ENCODE measurements at places on chromosomes 4 and X.

DNA sequence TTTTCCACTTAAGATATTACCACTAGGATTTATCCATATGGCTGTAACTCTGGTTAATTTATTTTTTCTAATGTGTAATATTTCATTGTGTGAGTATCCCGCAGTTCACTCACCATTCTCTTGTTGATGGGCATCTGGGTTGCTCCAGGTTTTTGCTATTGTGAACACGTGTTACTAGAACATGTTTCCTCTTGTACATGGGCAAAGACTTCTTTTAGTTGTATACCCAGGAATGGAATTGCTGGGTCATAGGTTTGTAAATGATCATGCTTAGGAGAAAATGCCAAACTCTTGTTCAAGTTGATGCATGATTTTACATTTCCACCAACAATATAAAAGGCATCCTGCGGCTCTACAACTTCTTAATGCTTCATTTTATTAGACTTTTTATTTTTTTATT is 26.8 kb downstream of the SYNPO2 start:
- no peak for DNase-seq

GRCh38 chr4:190014771-190015537 is 12.1 kb downstream of the FRG2 start:
- DNase-seq, result peak; percentile 92

- no peak for DNase-seq
Measured at GRCh38 chrX:56920338-56920997, 74.9 kb downstream of the SPIN3 start.

- DNase-seq, result no peak
Measured at GRCh38 chr4:88077911-88078524, 70.6 kb downstream of the PKD2 start.

GRCh38 chr4:24910499-24910898 is 2.3 kb downstream of the CCDC149 start:
- no peak for DNase-seq

DNA sequence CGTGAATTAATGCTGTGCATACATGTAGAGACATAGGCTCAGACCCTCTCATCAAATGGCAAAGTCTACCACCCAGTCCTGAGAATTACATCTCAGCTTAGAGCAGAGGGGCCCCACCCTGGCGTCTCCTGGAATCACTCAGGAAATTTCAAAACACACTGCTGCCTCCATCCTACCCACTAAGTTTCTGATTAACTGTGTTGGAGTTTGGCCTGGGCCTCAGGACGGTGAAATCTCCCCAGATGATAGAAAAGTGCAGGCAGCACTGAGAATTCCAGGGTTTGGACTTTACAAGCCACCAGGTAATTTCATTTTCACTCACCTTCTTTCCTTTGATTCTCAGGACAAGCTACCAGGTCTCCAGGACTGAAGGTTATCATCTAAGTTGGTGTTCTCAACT is 3.3 kb upstream of the FAM9C start:
- no peak for DNase-seq

DNA sequence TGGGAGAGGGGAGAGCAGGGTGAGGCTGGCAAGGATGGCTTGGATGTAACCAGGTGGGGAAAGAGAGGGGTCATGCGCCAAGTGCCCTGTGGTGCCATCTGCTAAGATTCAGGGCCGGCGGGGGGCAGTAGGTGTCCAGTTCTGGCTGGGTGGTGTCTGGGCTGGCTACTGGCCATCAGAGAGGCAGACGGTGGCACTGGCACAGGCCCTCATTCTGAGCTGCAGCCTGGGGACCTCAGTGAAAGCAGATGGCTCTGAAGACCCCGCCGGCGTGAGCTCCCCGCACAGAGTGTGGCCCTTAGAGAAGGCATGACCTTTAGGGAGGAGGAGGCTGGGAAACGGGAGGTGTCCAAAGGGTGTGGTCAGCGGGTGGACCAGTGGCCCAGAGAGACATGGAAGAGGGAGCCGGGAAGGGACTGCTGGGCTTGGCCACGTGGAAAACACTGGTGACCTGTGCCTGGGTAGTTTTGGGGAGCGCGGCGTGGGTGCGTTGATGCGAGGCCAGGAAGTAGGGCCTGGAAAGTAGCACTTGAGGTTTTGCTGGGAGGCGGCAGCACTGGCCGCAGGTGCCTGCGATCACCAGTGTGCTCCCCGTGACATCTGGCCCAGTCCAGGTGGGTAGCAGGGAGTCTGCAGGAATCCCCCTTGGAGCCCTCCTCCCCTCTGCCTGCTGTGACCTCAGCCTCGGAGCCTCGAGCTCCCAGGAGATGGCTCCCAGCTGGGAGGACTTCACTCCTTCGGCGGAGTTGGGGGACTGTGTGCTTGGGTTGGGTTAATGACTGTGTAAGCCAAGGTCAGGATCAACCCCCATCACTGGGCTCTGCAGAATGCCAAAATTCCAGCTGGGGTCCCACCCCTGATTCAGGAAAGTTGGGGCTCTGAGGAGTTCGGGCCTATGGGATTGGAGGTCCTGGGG is 9.3 kb upstream of the SH3TC1 start:
- no peak for DNase-seq

DNA sequence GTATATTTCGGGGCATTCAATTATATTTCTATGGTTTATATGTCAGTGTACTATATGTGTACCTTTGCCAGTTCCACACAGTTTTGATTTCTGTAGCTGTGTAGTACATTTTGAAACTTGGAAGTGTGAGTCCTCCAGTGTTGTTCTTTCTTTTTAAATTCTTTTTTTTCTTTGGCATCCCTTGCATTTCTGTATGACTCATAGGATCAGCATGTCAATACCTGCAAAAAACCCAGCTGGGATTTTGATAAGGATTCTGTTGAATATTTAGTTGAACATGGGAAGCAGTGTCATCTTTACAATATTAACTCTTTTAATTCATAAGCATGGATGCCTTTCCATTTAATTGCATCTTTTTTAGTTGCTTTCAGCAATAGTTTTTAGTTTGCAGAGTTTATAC is 100.0 kb downstream of the SH3BGRL start:
- no peak for DNase-seq

DNA sequence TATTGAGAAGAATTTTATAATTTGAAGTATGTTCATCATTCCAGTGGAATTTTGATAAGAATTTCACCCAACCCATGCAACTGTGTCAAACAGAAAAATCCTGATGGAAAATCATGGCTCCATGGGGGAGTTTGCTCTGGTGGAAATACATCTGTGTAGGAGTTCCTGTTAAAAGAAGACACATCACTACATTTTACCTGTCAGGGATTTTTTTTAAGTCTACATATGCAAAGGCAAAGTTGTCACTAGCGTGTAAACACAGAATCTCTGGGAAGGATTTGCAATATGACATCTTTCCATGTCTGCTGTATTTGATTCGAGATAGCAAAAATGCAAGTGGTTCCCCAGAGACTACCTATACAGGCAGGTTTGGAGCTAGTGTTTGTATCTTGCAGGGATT is 581.0 kb downstream of the KCNIP4 start:
- no peak for DNase-seq

DNA sequence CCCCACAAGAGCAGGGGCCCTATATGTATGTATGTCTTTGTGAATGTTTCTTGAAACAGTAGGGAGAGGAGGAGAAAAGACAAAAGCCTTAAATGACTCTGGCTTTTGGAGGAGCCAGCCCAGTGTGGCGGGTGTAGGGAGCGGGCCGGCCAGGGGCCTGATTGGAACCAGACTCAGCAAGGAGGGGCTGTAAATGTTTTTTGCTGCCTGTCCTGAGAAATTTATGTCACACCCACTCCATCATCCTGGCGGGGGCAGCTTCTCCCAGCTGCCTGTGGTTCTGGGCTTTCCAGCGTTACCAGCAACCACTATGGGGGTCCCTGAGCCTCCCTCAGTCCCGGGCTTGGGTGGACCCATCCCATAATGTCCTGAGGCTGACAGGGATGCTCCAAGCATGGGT is 130.8 kb downstream of the PJA1 start:
- DNase-seq, result no peak

DNA sequence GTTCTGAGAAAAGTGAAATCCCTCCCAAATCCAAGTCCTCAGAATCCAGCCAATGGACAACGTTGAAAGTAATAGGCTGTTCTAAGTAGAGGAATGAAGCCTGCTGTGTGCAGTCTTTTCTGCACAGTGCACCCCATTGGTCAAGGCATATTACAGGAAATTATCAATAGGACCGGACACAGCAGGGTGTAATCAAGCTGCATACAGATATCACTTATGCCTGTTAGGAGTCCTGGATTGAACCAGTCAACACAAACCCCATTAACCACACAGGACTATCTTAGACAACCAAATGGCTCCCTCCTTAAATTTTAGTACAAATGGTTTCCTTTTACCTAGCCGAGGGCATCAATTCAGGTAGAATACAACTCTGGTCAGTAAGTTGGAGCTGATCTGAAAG is 34.2 kb upstream of the MAGEA8 start:
- DNase-seq, result no peak

- DNase-seq, result no peak
Measured at GRCh38 chr4:182828360-182829025, 88.7 kb downstream of the DCTD start.

DNA sequence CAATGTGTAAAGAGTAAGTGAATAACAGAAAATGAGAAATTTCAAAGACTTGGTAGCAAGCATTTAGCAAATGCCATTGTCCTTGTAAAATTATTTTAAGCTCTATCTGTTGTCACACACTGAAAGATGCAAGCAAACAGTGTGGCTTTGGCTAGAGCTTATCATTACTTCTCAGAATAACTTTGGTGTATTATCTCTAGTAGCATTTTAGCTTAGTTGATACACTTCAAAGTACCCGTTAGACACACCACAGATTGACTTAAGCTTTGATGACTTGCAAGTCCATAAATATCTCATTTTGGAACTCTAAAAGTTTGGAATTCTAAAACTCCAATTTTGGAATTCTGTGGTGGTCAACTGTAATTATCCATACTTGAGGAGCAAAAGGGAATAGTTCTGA is 98.6 kb downstream of the PDLIM5 start:
- no peak for DNase-seq

- DNase-seq, result no peak
Measured at GRCh38 chrX:52262195-52262546, 77.5 kb downstream of the MAGED4 start.

DNA sequence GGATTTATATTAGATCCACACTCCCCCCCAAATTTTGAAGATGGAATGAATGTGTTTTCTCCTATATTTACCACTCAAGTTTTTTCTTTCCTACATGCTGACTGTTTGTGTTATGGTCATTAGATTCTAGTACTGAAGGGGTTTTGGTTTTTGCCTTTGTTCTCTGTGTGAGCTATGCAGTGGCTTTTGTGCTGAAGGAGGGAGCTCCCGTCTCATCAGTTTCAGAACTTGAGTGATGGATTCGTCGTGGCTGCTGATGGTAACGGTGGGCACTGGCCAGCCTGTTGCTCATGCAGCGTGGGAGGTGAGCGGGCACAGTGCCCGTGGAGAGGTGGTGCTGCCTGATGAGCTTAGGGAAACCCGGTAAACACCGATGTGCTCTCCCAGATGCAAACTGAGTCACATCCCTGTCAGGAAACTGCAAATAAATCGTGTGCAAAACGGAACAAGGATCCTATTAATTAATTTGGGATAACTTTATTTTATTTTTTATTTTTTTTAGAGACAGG is 101.5 kb downstream of the SORBS2 start:
- DNase-seq, result no peak

DNA sequence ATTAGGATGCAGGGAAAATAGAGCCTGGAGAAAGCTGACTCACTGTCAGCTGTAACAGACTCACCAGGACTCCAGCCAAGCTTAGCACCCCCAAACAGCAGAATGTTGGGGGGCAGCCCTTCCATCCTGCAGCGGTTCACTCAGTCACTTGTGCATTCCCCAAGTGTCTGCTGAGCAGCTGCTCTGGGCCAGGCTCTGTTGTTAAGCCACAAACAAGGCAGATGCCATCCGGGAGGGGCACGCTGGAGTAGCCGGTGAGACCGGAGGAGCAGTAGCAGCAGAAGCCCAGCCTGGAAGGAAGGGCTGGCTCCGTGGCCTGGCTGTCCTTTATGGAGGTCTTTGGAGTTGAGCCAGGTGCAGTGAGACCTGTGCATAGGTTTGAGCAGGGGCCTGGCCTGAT is 22.0 kb downstream of the CCNQ start:
- no peak for DNase-seq

- no peak for DNase-seq
Measured at GRCh38 chr4:89797117-89797516, 39.8 kb downstream of the SNCA start.

DNA sequence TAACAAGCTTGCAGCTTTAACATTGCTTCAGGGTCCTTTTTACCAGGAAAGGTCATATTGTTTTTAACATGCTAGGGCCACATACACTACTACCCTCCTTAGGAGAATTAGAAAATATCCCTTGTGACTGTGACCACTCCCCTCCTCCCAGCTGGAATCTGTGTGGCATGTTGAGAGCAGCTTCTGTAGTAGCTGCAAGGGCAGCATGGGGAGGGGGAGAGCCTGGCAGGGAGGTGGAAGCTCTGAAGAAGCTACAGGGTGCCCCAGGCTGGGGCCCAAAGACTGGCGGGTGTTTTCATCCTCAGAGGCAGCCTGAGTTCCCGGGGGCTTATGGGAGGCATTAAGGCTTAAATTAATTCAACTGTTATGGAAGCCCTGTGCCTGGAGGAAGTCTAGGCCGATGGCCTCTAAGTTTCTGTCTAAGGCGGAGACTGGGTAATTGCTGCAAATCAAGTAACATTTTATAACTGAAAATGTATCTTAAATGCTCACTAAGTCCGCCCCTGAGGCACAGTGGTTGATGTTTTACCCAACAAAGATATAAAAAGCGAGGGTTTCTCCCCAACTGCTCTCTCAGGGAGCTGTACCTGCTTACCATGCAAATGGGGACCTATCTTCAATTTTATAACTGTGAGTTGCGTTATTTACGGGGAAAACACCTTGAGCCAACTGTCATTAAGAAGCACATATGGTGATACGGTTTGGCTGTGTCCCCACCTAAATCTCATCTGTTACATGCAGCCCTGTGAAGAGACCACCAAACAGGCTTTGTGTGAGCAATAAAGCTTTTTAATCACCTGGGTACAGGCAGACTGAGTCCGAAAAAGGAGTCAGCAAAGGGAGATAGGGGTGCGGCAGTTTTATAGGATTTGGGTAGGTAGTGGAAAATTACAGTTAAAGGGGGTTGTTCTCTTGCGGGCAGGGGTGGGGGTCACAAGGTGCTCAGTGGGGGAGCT is 37.4 kb upstream of the STS start:
- no peak for DNase-seq

DNA sequence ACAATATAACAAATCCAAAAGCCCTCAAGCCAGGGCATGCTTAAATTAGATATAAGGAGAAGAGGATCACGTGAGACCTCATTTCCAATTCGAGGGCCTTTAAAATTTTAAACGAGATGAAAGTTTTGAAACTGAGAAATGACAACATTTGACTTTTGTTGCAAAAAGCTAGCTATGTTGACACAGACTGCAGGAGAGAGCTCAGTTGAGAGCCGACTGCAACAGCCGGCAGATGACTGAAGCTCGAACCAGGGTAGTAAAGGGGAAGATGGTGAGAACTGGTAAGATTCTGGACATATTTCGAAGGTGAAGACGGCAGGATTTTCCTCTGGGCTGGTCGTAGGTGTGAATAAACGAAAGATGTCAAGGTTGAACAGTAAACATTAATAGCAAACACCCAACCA is 773 bp downstream of the PRMT9 start:
- no peak for DNase-seq

DNA sequence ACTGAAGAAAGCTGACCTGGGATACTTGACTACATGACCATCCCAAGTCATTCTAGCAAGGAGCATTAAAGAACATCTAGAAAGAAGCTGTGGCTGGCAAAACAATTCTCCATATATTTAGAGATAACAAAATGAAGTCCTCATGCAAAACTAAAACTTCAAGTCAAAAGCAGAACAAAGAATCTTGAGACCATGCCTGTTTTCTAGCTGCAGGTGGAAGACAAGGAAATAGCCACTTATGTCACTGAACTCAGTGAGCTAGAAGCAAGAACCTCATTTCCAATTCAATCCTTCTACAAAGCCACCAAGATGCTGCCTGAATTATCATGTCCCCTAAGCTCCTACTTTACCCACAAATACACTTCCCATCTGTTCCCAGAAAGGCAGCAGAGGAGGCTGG is 13.8 kb downstream of the USP46 start:
- DNase-seq, result no peak
